ENCODE measurements at places on chromosomes 11 and 22. TPM values are rescaled to one million over a fixed set of nuclear protein-coding genes. Genes with fewer than 3 reads are reported as not detected.

Gene SNX32
- 0.09 TPM for total RNA-seq

Gene IGLL1
- not detected for total RNA-seq

Gene C11orf86
- not detected for total RNA-seq

Gene TUB
- total RNA-seq: 0.98 TPM

Gene DBX1
- total RNA-seq: not detected

Gene OR8D4
- not detected for total RNA-seq

Gene FOLR2
- total RNA-seq: 23.6 TPM

Gene CHRM1
- total RNA-seq: not detected

Gene CNIH2
- total RNA-seq: not detected

Gene UBQLN3
- total RNA-seq: 0.09 TPM

Gene OR8G1
- total RNA-seq: not detected

Gene C11orf54
- 79.8 TPM for total RNA-seq

Gene OR2AT4
- not detected for total RNA-seq

Gene TTLL1
- total RNA-seq: 0.50 TPM

Gene BRSK2
- 0.17 TPM for total RNA-seq

Measured in liver (tissue), 10 donors.